ENCODE measurements at places on chromosomes 12 and 14.

DNA sequence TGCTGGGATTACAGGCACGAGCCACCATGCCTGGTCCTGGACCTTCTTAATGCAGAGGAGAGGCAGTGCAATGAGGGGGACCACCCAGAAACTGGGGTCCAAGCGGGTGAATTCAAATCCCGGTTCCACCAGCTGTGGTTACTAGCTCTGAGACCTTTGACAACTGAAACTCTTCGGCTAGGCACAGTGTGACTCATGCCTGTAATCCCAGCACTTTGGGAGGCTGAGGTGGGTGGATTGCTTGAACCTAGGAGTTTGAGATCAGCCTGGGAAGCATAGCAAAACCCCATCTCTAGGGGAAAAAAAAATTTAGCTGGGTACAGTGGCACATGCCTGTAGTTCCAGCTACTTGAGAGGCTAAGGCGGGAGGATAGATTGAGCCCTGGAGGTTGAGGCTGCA, 5.0 kb upstream of the CD4 start:
- DNase-seq, result no peak

- DNase-seq, result no peak
Observed at GRCh38 chr14:31127690-31128089, 79.9 kb downstream of the HECTD1 start.

DNA sequence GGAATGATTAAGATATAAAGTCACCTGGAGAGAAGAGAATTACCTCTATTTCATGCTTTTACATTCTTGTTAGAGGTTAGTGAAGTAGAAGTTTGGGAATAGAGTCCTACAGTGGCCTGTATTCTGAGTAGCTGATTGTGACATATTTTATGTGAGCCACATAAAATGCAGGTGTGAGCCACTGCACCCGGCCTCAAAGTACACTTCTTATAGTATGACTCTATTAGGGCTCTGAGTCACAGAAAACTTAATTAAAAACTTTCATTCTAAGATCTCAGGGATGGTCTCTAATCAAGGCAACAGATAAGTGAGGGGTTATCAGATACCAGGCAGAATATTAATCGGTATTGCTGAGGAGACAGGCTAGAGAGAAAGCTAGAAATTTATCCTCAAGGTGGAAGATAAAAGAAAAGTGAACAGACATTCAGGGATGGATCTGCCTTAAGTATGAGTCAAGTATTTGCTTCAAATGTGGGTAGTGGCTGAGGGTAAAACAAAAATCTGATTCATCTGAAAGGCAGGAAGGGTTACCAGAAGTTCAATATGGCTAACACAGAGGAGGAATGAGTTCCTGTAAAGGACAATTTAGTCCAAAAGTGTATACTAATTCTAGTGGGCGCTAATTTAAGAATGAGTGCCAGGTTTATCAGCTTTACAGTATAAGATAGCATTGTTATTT, 5.5 kb upstream of the G2E3 start:
- peak; percentile 26 for DNase-seq

- no peak for DNase-seq
Observed at GRCh38 chr12:18158774-18159557, 69.0 kb upstream of the RERGL start.

DNA sequence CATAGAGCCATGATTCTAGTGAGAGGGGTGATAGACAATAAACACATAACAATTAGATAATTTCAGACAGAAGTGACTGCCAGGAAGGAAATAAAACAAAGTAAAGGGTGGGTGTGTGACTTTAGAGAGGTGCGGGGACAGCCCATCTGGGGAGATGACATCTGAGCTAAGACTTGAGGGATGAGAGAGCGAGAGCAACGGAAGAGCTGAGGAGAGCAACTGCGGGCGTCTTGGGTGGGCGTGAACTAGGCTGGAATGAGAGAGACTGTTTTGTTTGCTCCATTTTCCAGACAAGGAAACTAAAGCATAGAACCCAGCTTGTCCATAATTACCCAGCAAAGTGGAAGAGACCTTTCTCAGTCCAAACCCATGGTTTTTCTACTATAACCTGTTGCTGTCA, 25.3 kb downstream of the NRXN3 start:
- no peak for DNase-seq

DNA sequence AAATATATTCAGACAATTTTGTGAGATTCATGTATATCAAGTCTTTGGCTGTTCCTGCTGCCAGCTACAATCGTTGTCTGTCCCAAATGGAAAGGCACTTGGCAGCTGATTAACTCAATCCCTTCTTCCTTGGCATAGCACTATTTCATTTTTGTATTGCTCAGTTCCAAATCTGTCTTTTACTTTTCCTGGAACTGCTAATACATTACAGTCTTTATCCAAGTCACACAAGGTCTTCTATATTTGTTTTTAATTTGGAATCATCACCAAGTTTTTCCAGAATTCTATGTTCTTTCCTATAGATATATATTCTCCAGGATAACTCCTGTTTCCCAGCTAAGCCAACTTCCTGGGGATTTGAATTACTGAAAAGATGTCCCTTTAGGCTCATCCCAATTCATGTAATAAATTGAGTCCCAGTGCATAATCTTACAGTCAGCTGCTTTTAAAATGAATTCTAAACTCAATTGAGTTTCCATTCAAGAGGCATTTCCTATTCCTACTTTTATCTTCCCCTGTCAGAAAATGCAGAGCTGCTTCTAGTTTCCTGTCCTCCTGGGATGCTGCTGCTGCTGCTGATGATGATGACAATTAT, 45.9 kb downstream of the DYRK2 start:
- no peak for DNase-seq

All from H54 (cell line).